ENCODE measurements at places on chromosomes 13 and 19.
A peak's percentile ranks its signal among the peaks of the same experiment; 100 is the strongest.

GRCh38 chr13:74132776-74133656 lies 1.2 kb downstream of the KLF12 start:
- DNase-seq = peak; percentile 75

DNA sequence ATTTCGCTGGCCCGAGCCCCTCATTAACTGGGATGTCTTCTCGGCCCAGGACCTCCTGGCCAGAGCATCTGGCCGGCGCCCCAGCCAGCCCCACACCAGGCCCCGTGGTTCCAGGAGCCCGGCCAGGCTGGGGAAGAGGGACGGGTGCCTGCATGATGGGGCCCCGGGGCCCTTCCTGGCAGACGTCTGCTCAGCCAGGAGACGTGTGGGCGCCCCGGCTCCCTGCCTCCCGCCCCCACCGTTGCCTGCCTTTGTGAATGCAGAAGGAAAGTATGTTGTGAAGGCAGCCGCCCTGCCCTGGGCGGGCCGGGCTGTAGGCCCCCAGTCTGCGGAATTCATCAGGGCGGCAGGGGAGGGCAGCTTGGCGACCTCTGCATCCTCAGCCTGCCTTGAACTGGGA lies 4.4 kb upstream of the COMP start:
- DNase-seq = peak; percentile 22

DNA sequence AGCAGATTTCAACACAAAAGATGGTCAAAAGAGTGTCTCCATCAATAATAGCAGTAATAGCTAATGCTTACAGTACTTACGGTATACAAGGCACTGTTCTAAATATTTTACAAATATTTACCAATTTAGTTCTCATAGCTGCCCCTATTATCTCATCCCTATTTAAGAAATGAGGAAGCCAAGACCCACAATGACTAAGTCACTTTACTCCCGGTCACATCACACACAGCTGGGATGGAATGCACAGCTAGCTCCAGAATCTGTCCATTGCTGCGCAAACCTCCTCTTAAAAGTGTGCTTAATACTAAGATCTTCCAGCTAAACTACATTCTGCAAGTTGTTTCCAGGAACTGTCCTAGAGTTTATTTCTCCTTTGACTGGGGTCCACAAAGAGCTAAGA lies 63.4 kb downstream of the RAP2A start:
- DNase-seq = no peak

GRCh38 chr13:28058866-28059613 lies 41.3 kb downstream of the FLT3 start:
- DNase-seq = peak; percentile 2

- peak; percentile 35 for DNase-seq
These were observed 970.5 kb downstream of the UQCRFS1 start for GRCh38 chr19:28242317-28242927.

DNA sequence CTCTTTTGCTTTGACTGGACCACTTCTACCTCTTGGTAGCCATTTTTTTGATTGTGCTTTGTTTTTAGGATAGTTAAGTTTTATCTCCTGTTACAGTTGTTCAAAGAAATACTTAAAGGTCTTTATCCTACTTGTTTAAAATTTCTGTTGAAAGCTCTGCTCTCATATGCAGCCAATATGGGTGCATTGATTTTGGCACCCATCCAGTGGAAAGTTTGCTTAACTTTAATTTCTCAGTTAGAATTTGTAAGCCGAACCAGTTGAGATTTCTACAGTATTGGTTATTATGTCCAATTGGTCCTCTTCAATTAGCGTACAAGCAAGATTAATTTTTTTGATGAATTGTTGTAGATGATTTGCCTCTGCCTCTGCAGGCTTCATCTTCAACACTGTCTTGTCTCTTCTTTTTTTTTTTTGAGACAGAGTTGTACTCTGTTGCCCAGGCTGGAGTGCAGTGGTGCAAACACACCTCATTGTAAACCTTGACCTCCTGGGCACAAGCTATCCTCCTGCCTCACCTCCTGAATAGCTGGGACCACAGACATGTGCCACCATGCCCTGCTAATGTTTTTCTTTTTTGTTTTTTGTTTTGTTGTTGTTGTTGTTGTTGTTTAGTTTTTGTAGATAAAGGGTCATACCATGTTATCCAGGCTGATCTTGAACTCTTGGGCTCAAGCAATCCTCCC lies 65.3 kb downstream of the MAB21L1 start:
- no peak for DNase-seq

DNA sequence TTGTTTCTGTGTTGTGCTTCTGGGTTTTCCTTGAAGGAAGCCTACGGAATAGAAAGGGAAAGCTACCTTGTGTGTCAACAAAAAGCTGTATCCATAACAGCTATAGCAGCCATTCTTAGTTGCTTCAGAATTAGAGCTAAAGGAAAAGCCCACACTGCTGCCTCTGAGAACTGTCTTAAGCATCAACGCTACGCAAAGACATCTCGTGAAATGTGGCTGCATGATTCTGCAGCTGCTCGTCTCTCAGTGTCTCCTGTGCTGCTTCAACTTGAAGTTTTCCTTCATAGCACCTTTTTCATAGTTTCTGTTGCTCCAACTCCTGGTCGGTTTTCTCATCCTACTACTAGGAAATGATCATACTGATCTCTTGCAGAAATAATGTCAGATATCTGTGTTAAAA lies 140.9 kb upstream of the MAB21L1 start:
- peak; percentile 11 for DNase-seq

- no peak for DNase-seq
These were observed 17.0 kb downstream of the ERFL start for GRCh38 chr19:41910992-41911888.

DNA sequence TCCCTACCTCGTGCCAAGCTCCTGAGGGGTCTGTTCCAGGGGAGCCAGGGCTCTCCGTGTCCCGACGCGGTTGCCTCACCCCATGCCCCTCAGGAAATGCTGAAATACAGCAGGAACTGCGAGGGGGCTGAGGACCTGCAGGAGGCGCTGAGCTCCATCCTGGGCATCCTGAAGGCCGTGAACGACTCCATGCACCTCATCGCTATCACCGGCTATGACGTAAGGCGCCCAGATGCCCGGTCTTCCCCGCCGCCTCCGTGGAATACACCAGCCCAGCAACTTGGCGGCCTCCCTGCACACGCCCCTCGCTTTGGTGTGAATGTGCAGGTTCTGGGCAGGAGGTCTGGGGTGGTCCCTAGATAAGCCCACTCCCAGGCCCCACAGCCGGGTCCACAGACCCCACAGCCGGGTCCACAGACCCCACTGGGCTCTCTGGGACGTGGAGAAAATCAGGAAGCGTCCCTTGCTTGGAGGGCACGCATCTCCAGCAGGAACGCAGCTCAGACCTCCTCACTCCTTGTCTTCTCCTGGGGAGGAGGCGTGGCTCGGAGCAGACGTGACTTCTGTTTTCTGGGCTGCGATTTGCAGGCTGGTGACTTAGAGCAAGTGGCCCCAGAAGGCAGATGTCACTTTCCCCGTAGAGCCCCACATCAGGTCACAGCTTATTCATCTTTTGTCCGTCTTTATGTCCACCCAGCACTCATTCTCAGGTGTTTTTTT lies 19.4 kb upstream of the F7 start:
- no peak for DNase-seq

- no peak for DNase-seq
These were observed 62.4 kb downstream of the MBD3L2B start for GRCh38 chr19:6958791-6959190.

DNA sequence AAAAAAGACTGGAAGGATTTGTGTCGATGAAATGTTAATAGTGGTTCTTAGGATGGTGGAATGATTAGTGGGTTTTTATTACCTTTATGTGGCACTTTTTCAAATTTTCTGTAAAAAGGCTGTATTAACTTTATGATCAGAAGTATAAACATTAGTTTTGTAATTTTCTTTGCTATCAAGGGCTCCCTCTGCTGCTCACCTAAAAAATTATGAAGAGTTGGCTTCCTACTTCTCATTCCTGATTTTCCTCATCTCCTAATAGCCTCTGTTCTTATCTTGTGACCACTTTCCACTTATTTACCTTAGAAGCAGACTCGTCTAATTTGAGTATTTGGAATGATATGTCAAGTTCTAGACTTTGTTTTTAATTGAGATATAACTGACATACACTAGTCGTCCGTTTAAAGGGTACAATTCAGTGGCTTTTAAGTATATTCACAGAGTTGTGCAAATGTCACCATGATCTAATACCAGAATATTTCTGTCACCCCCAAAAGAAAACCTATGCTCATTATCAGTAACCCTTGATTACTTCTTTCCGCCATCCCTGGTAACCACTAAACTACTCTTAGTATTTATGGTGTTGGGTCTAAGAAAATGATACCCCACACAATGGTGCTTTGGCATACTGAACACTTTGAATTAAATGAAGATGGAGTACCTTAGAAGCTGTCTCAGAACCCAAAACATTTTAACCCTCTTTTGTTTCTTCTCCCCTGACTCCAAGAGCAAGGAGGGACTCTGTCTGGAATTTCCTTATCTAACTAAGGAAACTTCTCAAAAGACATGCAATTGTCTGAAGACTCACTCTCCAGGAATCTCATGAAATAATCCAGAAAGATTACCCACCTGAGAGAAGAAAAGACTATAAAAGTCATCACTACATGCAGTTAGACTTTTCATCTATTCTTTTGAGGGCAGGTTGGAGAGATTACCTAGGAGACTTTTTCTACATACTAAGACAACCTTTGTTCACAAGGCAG lies 311.3 kb downstream of the DLEU7 start:
- DNase-seq = peak; percentile 50

DNA sequence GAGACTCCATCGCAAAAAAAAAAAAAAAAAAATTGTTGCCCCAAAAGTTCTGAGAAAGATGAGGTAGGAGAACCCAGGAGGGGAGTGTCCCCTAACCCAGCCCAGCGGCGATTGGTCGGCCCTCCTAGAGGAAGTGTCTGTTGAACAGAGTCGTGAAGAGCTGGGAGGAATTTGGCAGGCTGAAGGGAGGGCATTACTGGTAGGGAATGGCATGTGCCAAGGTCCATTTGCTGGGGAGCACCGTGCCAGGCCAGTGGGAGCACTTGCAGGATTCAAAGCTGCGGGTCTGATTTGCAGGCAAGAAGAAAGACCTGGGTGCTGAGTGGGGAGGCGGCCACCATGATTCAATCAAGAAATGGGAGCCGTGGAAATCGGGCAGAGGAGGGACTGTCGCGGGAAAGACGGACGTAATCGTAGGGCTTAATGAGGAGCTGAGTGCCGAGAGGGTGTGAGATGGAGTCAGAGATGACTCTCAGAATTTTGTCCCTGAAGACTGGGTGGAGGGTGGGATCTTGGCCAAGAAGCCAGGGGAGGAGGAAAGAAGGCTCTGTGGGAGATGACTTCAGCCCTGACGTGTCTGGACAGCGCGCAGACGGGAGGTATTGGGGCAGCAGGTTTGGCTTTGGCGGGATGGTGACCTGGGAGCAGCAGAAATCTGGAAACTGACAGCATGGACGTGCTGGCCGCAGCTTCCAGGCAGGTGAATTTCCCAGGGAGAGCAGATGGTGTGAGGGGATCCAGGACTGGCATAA lies 15.4 kb downstream of the CERS4 start:
- no peak for DNase-seq

DNA sequence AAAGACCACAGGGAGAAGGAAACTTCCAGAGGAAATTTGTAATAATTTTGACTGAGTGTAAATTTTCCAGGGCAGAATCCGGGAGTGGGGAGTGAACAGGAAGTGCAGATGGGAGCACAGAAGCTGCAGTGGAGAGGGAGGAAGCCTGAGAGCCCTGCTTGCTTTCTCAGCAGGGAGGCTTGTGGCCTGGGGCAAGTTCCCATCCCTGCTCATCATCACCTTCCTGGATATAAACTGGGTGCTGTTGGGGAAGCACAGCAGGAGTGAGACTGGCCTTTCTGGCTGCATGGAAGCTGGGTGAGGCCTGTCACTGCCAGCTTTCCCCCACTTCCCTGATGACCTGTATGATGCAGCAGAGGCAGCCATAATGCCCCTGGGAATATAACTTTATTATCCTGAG lies 532.9 kb downstream of the SLITRK6 start:
- no peak for DNase-seq

DNA sequence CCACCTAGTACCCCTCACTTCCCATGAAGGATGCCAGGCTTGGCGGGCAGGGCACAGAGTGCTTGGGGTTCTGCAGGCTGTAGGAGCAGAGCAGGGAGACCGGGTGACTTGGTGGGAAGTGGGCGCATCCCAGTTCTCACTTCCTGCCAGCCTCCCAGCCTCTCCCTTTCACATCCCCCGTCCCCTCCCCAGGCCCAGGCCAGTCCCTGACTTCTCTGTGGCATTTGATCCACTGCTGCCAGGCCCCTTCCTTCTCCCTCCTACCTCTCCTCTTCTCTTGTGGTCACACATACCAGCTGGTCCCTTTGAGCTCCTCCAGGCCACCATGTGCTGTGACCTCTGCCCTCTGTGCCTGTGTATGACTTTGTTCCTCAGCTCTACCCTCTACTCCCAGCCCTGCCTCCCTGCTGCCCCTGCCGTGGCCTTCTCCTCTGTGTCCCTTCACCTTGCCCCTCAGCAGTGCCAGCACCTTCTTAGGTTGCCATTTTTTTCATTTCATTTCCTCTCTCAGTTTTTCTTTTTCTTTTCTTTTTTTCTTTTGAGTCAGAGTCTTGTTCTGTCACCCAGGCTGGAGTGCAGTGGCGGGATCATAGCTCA lies 19.5 kb downstream of the MYO1F start:
- DNase-seq = no peak

DNA sequence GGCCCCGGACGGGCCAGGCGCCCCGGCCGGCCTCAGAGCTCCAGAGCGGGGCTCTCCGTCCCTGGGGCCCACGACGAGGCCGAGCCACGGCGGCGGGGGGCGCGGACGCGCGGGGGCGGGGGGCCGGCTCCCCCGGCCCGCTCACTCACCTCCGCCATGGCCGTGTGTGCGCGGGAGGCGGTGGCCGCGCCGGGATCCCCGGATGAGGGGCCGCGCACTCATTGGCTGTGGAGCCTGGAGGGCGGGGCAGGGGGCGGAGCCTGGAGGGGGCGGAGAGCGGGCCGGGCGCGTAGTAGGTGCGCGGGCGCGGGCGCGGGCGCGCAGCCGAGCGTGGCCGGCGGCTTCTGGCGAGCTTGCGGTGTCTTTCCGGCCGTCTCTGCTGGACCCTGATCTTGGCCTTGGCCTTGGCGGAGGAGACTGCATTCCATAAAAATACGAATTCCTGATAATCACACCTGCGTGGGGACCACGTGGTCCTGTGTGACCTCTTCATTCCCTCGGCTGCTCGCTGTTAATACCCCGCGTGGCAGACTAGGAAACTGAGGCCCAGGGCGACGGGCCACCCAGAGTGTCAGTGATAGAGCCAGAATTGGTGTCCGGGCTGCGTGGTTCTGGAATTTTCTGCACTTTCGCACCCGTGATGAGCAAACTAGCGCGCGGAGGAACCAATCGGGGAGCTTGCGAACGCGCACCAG lies at the start of gene MIER2:
TSS of gene MIER2 (minus strand) at position 172 of the 695 bp plus-strand sequence. CDS start at position 158, 14 bp downstream.
- DNase-seq = peak; percentile 89

- no peak for DNase-seq
These were observed 345.3 kb downstream of the SLITRK1 start for GRCh38 chr13:83536941-83537340.

DNA sequence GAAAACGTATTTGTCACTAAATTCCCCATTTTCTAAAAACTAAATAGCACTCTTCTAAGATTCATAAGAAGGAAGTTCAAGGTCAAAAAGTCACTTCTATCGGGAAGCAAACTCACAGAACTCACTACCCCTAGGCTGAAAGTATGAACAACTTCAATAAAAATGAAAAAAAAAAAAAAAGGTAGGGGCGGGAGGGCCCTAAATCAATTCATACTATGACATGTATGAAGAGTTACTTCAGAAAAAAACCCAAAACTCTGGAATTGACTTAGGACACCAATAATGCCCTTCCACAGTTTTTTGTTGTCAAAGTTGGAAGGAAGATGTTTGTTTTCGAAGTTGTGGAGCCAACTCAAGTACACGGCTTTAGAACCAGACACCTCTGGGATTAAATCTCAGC lies 1.1 kb downstream of the SUCLA2 start:
- no peak for DNase-seq

GRCh38 chr13:33184112-33184490 lies 101.5 kb downstream of the STARD13 start:
- DNase-seq = no peak
